ENCODE measurements at places on chromosomes 6 and 20. TPM values are rescaled to one million over a fixed set of nuclear protein-coding genes. Genes with fewer than 3 reads are reported as not detected.

DNA sequence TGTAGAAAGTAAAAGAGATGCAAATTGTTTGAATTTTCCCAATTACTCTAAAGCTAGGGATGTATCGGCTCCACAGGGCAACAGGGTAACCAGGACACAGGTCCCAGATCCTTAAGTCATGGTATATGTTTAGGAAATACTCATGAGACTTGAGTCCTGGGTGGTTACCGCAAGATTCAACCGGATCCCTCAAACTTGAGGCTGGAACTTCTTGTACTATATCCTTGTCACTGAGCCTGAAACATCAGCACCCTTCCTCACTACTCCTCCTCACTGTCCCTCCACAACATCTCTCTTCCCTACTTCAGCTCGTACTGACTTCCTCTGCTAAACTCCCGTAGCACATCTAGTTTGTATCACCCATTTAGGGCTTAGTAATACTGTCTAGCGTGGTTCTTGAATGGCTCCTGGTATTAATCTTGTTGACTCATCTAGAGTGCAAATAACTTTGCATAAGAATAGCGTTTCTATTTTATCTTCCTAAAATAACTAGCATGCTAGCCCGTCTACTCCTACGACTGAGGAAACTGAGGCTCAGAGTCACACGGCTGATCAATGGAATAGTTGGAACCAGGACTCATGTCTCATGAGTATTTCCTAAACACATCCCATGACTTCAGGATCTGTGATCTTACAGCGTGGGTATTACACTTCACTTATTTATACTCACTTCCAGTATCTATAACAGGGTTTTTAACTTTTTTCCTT is 72.1 kb downstream of the FILIP1 start:
- no peak for DNase-seq
- H3K4me3 ChIP-seq: no peak overlapping the region
- H3K27me3 ChIP-seq: peaks cover 4% of the 10 kb centered on the region
- H3K36me3 ChIP-seq: no peaks in the 10 kb centered on the region

DNA sequence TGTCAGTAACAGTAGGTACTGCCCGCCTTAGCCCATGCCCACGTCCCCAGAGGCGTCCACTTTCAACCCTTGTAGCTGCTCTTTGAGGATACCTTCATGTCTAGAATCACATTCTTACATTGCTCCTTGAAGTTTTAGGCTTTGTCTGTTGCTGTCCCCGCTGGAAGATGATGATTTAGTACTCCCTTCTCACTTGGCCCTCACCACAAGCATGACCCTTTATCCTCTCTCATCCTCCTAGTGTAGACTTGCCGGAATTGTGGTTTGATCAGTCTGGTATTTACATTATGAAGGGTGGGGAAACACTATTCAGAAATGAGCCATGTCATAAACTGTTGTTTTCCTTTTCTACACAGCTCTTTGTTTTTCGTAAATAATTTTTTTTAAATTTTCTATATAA is 87.4 kb downstream of the ARID1B start:
- no peak for DNase-seq
- H3K27ac ChIP-seq: peak overlapping the region; percentile 12
- no peak overlapping the region for H3K4me3 ChIP-seq
- peaks cover 3% of the 10 kb centered on the region for H3K36me3 ChIP-seq

DNA sequence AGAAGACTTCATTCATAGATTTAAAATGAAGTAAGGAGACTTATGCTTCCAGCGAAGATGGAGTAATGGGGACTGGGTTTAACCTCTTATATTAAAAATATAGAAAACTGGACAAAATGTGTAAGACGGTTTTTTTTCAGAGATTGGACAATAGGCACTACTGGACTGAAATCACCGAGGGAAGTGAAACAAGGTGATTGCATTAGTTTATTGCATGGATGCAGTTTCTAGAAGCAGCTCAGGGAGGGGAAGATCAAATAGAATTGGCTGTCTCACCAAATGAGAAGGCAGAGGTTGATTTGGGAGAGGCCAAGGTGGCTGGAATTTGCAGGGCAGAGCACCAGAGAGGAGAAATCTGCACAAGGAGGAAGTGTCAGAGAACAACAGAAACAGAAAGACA is 162.6 kb downstream of the DNAH8 start:
- H3K4me3 ChIP-seq: no peak overlapping the region
- no peaks in the 10 kb centered on the region for H3K27me3 ChIP-seq
- DNase-seq: no peak
- peaks cover 13% of the 10 kb centered on the region for H3K4me1 ChIP-seq
- H3K27ac ChIP-seq: no peak overlapping the region
- H3K36me3 ChIP-seq: peaks cover 10% of the 10 kb centered on the region

- H3K27ac ChIP-seq: no peak overlapping the region
- peaks cover 27% of the 10 kb centered on the region for H3K4me1 ChIP-seq
- H3K36me3 ChIP-seq: no peaks in the 10 kb centered on the region
- no peak overlapping the region for H3K4me3 ChIP-seq
These were observed 100.8 kb upstream of the NEDD9 start for GRCh38 chr6:11333132-11333849.

DNA sequence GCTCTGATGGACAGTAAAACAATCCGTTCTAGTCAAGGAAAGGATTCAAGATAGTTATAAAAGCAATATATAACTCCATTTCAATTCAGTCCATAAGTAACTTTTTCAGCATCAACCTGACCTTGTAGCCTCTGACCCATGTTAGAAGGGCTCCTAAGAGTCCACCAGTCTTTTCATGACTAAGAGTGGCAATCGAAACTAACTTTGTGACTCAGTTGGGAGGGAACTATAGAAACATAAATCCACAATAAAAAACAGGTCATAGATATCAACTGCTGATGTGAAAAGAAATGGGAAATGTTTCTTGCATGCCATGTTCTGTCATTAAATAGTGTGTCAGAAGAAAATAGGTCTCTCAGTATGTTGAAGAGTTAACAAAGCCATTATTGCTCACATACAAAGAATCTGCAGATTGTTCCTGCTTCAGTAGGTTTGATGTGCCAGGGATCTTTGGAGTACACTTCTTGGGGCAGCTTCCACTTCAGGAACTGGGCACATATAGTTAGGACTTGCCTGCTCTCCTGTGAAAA is 16.2 kb upstream of the RBL1 start:
- H3K27ac ChIP-seq: no peak overlapping the region
- no peaks in the 10 kb centered on the region for H3K4me1 ChIP-seq
- H3K36me3 ChIP-seq: no peaks in the 10 kb centered on the region
- H3K27me3 ChIP-seq: no peaks in the 10 kb centered on the region

DNA sequence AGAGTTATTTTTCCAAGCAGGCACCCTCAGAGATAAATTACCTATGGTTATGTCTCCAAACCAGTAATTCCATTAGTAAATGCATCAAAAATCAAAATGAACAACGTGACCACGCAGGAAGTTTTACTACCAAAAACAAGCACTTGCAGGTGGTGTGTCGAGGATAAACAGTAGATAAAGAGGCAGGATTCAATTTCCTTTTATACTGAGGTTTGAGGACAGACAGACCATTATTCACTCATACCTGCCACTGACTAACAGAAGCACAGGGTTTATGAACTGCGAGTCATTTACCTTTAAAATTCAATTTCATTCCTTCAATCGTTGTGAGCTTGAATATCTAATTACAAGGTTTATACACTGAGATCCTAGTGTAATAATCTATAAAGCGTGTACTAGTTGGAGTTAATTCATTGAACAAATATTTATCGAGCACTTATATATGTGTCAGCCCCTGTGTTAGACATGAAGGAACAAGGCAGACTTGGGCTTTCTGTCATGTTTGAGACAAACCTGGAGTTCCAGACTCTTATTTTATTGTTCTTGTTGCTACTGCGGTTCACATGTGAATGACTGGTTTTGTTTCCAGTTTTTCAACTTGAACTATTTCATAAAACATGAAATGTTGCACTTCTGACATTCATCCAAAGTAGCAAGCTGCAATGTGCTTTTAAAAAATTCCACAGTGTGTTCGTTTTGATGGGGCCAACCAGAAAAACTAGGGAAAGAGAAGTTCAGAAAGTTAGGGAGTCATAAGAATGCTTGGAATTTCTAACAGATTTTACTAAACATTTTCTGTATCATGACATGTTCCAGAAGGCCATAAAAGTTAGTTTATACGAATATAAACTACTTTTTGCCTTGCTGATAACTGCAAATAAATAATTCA is 205.6 kb downstream of the UST start:
- H3K4me3 ChIP-seq: no peak overlapping the region
- no peaks in the 10 kb centered on the region for H3K36me3 ChIP-seq
- DNase-seq: no peak
- H3K27me3 ChIP-seq: peaks cover 4% of the 10 kb centered on the region

DNA sequence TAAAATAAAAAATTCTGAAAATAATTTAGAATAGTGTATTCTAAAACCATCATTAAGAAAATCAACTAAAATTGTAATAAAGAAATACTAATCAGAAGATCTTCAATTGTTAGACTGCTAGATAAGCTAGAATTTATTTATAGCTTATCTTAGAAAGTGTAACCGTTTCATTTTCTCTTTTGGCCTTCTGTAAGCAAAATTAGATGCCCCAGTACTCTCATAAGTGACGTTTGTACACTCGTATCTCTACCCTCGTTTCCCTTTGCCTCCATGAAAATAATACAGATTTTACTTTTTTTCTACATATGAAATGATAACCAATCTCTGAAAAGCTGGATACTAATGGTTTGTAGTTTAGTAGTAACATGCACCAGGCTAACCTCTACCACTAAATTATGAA is 19.8 kb downstream of the DSE start:
- no peak overlapping the region for H3K4me3 ChIP-seq
- no peak for DNase-seq
- H3K4me1 ChIP-seq: peaks cover 12% of the 10 kb centered on the region
- H3K36me3 ChIP-seq: no peaks in the 10 kb centered on the region
- no peaks in the 10 kb centered on the region for H3K27me3 ChIP-seq

GRCh38 chr20:5667705-5668528 is 82.3 kb upstream of the SHLD1 start:
- H3K4me1 ChIP-seq: no peaks in the 10 kb centered on the region
- H3K27ac ChIP-seq: no peak overlapping the region
- no peaks in the 10 kb centered on the region for H3K27me3 ChIP-seq
- DNase-seq: no peak
- H3K4me3 ChIP-seq: no peak overlapping the region

DNA sequence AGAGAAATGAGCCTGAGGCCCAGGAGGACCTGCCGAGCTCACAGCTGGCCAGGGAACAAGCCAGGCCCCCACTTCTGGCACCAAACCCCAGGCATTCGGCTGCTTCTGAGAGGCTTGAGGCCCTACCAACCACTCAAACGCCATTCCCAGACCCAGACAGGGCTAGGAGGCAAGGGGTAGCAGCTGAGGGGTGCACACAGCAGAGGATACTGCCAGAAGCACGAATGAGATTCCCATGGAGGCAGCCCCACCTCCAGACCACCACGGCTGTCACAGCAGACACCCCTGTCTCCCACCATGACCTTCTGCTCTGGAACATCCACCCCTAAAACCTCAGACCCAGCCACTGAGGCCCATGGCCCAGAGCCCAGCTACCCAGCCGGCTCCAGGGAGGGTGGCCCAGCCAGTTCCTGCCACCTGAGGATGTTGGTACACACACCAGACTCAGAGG is 36.1 kb downstream of the NTSR1 start:
- peaks cover 23% of the 10 kb centered on the region for H3K4me1 ChIP-seq
- H3K36me3 ChIP-seq: no peaks in the 10 kb centered on the region
- no peak overlapping the region for H3K4me3 ChIP-seq
- no peak overlapping the region for H3K27ac ChIP-seq
- peaks cover 11% of the 10 kb centered on the region for H3K27me3 ChIP-seq

DNA sequence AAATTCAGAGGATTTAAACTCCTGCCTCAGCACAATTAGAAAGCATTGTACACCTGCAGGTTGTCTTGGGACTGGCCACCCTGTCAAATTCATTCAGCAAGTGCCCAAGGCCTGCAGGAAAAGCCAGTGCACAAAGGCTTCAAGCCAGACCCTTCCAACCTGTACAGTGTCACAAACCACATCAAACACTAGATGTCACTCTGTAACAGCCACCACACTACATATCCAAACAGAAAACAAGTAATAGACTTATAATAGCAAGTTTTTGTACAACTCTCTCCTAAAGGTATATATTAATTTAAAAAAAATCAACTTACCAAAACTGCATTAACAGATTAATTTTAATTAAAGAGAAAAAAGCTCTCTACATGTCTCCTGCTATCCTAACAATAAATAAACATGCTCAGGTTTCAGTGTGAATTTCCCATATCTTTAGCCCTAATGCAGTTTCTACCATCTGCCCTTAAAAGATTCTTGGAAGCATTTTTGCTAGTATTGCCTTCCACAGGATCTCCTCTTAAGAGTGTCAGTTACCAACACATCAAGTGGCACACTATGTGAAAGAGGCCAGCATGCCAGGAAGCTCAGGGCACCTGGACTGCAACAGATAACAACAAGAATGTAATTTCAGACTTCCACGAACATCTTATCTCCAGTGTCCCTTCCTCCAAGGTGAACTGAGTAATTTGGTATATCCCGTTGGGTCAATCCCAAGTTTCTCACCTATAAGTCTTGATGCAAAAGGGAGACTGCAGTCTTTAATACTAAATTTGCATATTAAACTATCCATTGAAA is 47.5 kb downstream of the RALGAPA2 start:
- no peak overlapping the region for H3K4me3 ChIP-seq
- H3K4me1 ChIP-seq: peaks cover 56% of the 10 kb centered on the region
- no peaks in the 10 kb centered on the region for H3K27me3 ChIP-seq
- peaks cover under 1% of the 10 kb centered on the region for H3K36me3 ChIP-seq
- no peak overlapping the region for H3K27ac ChIP-seq

- no peak for DNase-seq
- H3K27ac ChIP-seq: peak overlapping the region; percentile 22
- peaks cover 5% of the 10 kb centered on the region for H3K36me3 ChIP-seq
- peaks cover 19% of the 10 kb centered on the region for H3K4me1 ChIP-seq
- no peak overlapping the region for H3K4me3 ChIP-seq
- no peaks in the 10 kb centered on the region for H3K27me3 ChIP-seq
These were observed 4.0 kb downstream of the LY6G5C start for GRCh38 chr6:31676904-31677303.

DNA sequence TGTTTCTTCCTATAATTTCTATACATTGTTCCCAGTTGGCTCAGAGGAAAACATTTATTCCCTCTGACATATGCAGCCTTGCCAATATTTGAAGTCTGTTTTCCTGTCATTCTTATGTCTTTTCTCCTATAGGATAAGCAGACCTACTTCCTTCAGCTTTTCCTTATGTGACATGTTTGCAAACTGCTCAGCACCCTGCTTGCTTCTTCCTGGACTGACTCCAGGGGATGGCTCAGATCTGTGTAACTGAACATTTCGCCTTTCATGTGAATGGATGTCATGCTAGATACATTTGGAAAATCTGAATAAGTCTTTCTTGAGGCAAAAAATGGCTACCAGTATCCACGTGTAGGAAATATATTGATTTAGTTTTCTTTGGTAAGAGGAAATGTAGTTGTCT is 113.2 kb downstream of the CARMIL1 start:
- DNase-seq: no peak
- H3K36me3 ChIP-seq: no peaks in the 10 kb centered on the region
- no peaks in the 10 kb centered on the region for H3K27me3 ChIP-seq
- H3K4me1 ChIP-seq: peaks cover 11% of the 10 kb centered on the region
- H3K4me3 ChIP-seq: no peak overlapping the region

- DNase-seq: no peak
- no peak overlapping the region for H3K4me3 ChIP-seq
- no peaks in the 10 kb centered on the region for H3K4me1 ChIP-seq
- H3K27me3 ChIP-seq: peaks cover 4% of the 10 kb centered on the region
These were observed 287.0 kb downstream of the CLIC5 start for GRCh38 chr6:45728674-45729073.

- peaks cover 9% of the 10 kb centered on the region for H3K27me3 ChIP-seq
- H3K27ac ChIP-seq: no peak overlapping the region
- no peaks in the 10 kb centered on the region for H3K4me1 ChIP-seq
- DNase-seq: no peak
These were observed 40.6 kb downstream of the DOK5 start for GRCh38 chr20:54515793-54516628.

The NUS1 gene
- 34.6 TPM for total RNA-seq

The AURKA gene
- 0.85 TPM for total RNA-seq

The SLPI gene
- not detected for total RNA-seq

The FRK gene
- total RNA-seq: not detected

Data from naive thymus-derived CD8-positive, alpha-beta T cell (primary cell).